ENCODE measurements at places on chromosomes 5 and 9. TPM values are rescaled to one million over a fixed set of nuclear protein-coding genes. Genes with fewer than 3 reads are reported as not detected.

Gene SLC6A18
- not detected for total RNA-seq

Gene DOK3
- 4.2 TPM for total RNA-seq

Gene CD274
- 1.7 TPM for total RNA-seq

Gene FBP1
- 0.13 TPM for total RNA-seq

Gene DDX4
- total RNA-seq, result not detected

Gene RNF14
- total RNA-seq, result 61.4 TPM
